ENCODE measurements at places on chromosomes 1 and 21. TPM values are rescaled to one million over a fixed set of nuclear protein-coding genes. Genes with fewer than 3 reads are reported as not detected.

DNA sequence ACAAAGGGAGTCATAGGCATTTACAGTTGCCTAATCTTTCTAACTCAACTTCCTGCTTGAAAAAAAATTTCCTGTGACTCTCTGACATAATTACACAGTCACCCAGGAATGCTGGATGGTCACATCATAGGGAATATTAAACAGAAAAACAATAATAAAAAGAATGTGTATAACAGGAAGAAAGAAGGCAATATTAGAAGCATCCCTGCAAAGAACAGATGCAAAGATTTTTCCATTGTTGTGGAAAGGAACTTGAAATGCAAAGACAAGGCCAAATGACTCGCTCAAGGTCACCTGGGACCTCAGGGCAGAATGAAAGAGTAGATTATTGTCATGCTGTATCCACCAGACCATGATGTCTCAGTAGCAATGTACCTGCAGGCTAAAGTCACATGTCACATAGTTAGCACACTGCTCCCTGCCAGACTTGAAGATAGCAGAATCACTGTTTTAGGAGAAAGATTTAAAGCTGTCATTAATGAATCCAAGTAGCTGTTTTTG is 184.3 kb downstream of the CYYR1 start:
- H3K36me3 ChIP-seq, result no peaks in the 10 kb centered on the region
- no peak for DNase-seq
- no peak overlapping the region for H3K27ac ChIP-seq
- H3K27me3 ChIP-seq, result no peaks in the 10 kb centered on the region
- H3K4me3 ChIP-seq, result no peak overlapping the region
- no peaks in the 10 kb centered on the region for H3K4me1 ChIP-seq

GRCh38 chr1:2967329-2967725 is 53.9 kb upstream of the ACTRT2 start:
- H3K36me3 ChIP-seq, result no peaks in the 10 kb centered on the region
- H3K27me3 ChIP-seq, result no peaks in the 10 kb centered on the region
- no peaks in the 10 kb centered on the region for H3K4me1 ChIP-seq
- no peak overlapping the region for H3K4me3 ChIP-seq

DNA sequence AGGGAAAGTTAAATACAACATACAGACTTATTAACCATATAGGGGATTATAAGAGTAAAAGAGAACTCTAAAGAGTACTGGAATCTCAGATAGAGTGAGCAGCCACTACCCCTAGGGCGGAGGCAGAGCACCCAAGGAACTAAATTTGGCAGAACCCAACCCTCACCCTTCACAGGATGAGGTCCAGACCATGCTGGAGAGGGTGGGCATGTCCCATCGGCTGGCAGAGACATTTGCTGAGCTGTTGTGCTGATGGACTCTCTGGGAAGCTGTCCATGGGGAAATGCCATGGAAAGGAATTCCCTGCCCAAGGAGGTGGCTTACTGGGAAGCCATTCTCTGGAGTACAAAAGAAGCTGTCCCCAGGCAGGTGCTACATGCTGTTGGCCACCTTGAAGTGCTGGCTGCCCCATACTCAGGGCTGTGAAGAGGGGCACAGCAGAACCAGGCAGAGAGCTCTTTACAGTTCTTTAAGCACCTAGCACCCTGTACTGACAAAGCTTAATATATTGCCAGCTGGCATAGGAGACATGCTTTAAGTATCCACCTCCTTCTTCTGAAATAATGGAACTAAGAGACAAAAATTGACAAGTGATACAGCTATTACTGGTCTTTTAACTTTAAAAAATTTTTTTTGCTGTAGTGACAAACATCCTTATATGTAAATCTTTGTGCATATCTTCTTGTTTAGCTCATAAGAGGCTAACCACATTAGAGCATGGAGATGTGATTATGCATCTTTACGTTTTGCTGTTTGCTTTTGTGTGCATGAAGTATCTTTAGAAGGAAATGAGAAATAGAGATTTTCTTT is 29.6 kb downstream of the TSNAX start:
- H3K27ac ChIP-seq, result no peak overlapping the region
- no peak overlapping the region for H3K4me3 ChIP-seq
- H3K36me3 ChIP-seq, result peaks cover 11% of the 10 kb centered on the region
- DNase-seq, result no peak

GRCh38 chr21:45403133-45403824 is 1.7 kb upstream of the COL18A1 start:
- DNase-seq, result no peak
- H3K4me3 ChIP-seq, result no peak overlapping the region
- peaks cover 5% of the 10 kb centered on the region for H3K4me1 ChIP-seq
- peaks cover 5% of the 10 kb centered on the region for H3K27me3 ChIP-seq
- no peaks in the 10 kb centered on the region for H3K36me3 ChIP-seq
- H3K27ac ChIP-seq, result no peak overlapping the region

DNA sequence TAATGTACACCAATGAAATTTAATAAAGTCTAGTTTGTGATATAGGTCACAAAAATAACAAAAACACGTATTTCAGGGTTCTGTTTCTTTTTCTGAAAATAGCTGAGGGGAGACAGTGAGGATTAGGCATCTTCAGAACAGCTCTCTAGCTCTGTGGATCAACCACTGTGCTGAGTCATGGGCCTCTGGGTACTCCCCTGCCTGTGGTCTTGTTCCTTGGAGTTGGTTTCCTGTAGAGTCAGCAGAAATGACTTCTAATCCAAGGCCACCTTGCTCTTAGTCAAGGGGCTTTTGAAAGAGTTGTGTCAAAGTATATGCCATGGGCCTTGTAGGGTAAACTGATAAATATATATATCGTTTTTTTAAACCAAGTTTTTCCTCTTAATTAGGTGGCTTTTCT is 141.8 kb upstream of the ZRANB2 start:
- H3K36me3 ChIP-seq, result no peaks in the 10 kb centered on the region
- H3K4me3 ChIP-seq, result no peak overlapping the region

DNA sequence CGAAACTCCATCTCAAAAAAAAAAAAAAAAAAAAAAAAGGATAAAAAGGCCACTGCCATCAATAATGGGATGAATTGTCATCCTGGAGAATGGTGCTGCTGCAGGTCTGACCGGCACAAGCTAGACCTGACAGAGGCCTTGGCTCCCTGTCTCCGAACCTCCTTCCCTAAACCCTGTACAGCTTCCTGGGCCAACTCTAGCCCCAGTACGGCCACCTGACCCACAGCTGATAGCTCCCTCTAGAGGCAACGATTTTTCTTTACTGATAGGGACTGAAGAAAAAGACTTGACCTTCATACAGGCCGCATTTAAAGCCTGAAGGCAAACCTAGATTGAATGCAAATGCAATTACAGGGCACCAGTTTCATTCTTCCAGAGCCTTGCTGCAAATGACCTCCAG is 30.7 kb downstream of the NOL9 start:
- no peak for DNase-seq
- H3K4me3 ChIP-seq, result no peak overlapping the region
- H3K4me1 ChIP-seq, result no peaks in the 10 kb centered on the region
- peaks cover 2% of the 10 kb centered on the region for H3K36me3 ChIP-seq

DNA sequence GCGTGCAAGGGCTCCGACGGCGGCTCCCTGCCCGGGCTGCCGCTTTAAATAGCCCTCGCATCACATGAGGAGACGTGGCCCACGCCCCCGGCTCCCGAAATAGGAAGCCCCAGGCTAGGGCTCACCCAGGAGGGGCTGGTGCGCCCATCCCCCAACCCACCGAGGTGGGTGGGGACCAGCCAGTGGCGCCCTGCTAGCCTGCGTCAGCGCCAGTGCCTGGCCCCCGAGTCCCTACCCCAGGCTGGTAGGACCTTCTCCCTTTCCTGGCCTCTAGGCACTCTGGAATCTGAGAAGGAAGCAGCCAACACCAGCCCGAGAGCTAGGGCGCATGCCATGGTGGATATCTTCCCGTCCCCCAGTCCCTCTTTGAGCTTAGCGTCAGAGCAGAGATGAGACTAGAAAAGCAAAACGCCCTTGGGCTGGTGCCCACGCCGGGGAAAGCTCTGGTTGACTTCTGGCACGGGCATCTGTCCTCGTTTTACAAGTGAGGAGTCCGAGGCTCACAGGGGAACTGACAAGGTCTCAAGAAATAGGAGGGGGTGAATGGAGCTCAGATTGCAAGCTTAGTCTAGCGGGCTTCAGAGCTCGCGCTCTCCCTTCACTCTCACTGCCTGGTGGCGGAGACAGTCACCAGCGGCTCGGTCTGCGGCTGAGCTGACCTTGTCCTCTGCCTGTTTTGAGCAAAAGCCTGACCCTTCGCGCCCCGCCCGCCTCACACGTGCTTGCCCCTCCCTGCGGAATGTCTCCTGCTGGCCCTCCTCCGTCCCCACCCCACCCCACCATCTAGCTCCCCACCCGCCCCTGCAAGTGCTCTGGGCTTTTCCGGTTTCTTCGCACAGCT is at the start of gene FABP3:
Gene FABP3 (minus strand): TSS at position 21 of the 841 bp plus-strand sequence. CDS start 62 bp downstream, outside the sequence.
- H3K27me3 ChIP-seq, result no peaks in the 10 kb centered on the region
- H3K27ac ChIP-seq, result no peak within 1 kb of the TSS
- DNase-seq, result peak; percentile 7
- H3K4me3 ChIP-seq, result peak within 1 kb of the TSS; percentile 53
- no peaks in the 10 kb centered on the region for H3K4me1 ChIP-seq
- H3K36me3 ChIP-seq, result no peaks in the 10 kb centered on the region

GRCh38 chr1:88888750-88889149 is 2.6 kb downstream of the GTF2B start:
- H3K36me3 ChIP-seq, result no peaks in the 10 kb centered on the region
- peak overlapping the region; percentile 91 for H3K27ac ChIP-seq
- DNase-seq, result peak; percentile 39
- H3K4me1 ChIP-seq, result peaks cover 26% of the 10 kb centered on the region
- no peaks in the 10 kb centered on the region for H3K27me3 ChIP-seq

- no peak overlapping the region for H3K4me3 ChIP-seq
- no peak overlapping the region for H3K27ac ChIP-seq
- no peaks in the 10 kb centered on the region for H3K27me3 ChIP-seq
- no peaks in the 10 kb centered on the region for H3K4me1 ChIP-seq
These were observed 28.5 kb upstream of the RLF start for GRCh38 chr1:40132383-40133311.

DNA sequence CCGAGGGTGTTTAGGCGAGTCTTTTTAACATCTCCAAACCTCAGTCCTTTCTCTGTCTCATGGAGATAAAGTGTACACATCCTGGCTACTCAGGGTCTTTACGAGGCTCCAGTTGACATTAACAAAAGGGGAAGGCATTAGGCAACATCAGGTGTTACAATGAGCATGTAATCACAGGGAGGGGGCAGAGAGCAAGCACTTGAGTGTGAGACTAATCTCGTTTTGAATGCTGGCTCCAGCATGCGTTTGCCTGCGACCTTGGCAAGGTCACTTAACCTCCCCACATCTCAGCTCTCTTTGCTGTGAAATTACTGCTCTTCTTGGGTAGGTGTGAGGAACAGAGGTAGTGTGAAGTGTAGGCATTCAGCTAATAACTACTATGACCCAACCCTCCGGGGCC is 3.1 kb downstream of the TNNT2 start:
- no peak for DNase-seq
- no peaks in the 10 kb centered on the region for H3K27me3 ChIP-seq
- no peak overlapping the region for H3K4me3 ChIP-seq
- H3K36me3 ChIP-seq, result no peaks in the 10 kb centered on the region

GRCh38 chr1:201662646-201663045 is 123.7 kb downstream of the NAV1 start:
- no peaks in the 10 kb centered on the region for H3K36me3 ChIP-seq
- H3K4me3 ChIP-seq, result no peak overlapping the region
- DNase-seq, result no peak

GRCh38 chr1:46816930-46817329 is 18.1 kb downstream of the CYP4B1 start:
- H3K36me3 ChIP-seq, result no peaks in the 10 kb centered on the region
- DNase-seq, result no peak
- no peaks in the 10 kb centered on the region for H3K4me1 ChIP-seq
- H3K27me3 ChIP-seq, result no peaks in the 10 kb centered on the region
- no peak overlapping the region for H3K27ac ChIP-seq

- H3K27ac ChIP-seq, result no peak overlapping the region
- DNase-seq, result no peak
- H3K4me3 ChIP-seq, result no peak overlapping the region
- no peaks in the 10 kb centered on the region for H3K27me3 ChIP-seq
These were observed 145.6 kb downstream of the ZBTB18 start for GRCh38 chr1:244196571-244197285.

DNA sequence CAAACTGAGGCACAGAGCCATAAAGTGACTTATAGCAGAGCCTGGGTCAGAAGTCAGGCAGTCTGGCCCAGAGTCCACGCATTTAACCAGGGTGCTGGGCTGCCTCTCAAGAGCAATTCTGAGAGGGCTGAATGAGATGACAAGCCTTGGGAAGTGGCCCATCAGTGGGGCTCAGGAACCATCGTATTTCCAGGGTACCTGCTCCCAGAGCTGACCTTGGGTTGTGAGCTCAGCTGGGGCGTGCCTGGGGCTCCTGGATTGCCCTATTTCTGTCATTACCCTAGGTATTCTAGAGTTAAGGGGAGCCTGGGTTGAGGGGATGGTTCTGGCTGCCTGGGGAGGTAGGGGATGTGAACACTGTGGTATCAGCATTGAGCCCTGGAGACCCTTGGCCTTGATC is 49.4 kb downstream of the LGR6 start:
- DNase-seq, result no peak
- H3K36me3 ChIP-seq, result no peaks in the 10 kb centered on the region
- no peak overlapping the region for H3K4me3 ChIP-seq
- no peaks in the 10 kb centered on the region for H3K27me3 ChIP-seq

DNA sequence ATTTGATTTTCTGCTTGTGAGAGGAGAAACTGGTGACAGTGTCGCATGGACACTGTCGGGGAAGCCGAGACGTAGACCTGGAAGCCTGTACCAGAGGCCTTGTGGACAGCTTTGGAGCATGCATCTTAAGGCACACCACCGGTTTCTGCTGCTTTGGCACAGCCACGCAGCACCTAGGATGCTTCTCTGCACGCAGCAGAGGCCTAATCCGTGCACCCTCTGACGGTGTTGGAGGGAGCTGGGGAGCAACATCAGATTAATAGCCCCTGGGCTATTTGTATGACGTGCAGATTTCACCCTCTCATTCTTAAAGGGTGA is 30.3 kb downstream of the TEX35 start:
- peak overlapping the region; percentile 99 for H3K4me3 ChIP-seq
- H3K27ac ChIP-seq, result peak overlapping the region; percentile 34
- no peaks in the 10 kb centered on the region for H3K27me3 ChIP-seq
- no peaks in the 10 kb centered on the region for H3K36me3 ChIP-seq

DNA sequence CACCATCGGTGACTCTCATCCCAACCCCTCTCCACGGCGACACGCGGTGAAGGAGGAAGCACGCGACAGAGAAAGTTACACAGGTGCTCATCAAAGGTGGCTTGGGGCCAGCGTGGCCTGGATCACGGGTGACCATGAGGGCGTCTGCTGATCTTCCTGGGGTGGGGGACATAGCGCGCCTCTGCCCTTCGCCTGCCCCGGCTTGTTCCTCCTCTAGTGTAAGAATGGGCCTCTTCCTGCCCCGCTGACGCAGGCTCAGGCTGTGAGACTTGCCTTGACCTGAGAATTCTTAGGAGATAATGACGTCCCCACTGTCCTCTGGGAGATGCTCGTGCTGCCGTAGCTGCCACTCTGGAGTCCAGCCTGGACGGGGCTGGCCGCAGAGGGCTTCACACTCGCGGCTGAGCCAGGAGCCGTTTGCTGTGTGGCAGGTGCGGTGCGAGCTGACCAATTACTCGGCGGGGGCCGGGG is 39.0 kb upstream of the TMEM52 start:
- no peaks in the 10 kb centered on the region for H3K36me3 ChIP-seq
- DNase-seq, result no peak
- H3K27ac ChIP-seq, result no peak overlapping the region

Gene PRAMEF9
- total RNA-seq, result not detected

Gene C1orf21
- total RNA-seq, result 1.7 TPM

Gene BNIPL
- 1.9 TPM for total RNA-seq

Gene LRRC39
- total RNA-seq, result 1.1 TPM

Gene KCNN3
- 0.24 TPM for total RNA-seq

Gene SLAMF1
- 31.9 TPM for total RNA-seq

Gene TNFRSF4
- total RNA-seq, result 0.49 TPM
